Caudate nucleus (tissue), 63 donors: ENCODE measurements at places on chromosomes 2 and 18.

DNA sequence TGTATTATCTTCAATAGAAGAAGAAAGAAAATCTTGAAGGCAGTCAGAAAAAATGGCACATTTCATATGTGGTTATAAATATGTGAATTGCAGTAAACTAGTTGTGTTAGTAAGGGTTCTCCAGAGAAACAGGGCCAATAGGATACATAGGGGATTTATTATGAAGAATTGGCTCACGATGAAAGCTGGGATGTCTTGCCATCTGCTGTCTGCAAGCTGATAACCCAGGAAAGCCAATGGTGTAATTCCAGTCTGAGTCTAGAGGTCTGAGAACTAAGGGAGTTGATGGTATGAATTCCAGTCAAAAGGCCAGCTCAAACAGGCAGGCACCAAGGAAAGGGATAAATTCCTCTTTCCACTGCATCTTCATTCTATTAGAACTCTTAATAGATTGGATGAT is 362.4 kb downstream of the KCNJ3 start:
- DNase-seq = no peak

- DNase-seq = peak; percentile 17
Observed at GRCh38 chr2:177031438-177032180, 181.0 kb upstream of the HNRNPA3 start.

- no peak for DNase-seq
Observed at GRCh38 chr18:9148203-9148552, 11.6 kb downstream of the ANKRD12 start.

DNA sequence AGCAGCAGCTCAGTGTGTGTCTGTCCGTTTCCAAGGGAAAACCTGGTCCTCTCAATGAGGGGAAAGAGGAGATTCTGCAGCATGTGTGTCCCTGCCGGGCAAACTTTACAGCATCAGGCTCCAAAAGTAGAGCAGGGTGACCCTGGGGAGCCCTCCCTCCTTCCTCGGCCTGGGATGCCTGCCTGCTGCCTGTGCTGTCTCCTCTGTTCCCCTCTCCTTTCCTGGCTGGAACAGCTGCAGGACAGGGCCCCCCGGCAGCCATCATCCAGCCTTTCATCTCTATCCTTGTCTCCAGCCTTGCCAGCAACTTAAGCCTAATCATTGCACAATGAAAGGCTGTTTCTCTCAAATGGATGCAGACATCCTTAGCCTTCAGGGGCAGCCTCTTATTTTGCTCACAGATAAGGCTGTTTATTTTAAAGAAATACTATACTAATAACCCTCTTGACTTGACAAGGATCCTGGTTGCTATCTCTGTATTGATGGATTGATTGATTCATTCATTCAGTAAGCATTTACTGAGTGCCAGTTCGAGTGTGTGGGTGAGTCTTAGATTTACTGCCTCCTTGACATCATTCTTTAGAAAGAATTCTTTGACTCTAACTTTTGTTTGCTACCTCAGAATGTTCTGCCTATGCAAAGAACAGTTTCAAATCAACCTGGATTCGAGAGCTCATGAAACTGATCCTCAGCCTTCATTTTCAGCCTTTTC is 40.6 kb upstream of the EDAR start:
- no peak for DNase-seq

GRCh38 chr2:109342930-109343329 is 213.9 kb downstream of the SH3RF3 start:
- DNase-seq = no peak

DNA sequence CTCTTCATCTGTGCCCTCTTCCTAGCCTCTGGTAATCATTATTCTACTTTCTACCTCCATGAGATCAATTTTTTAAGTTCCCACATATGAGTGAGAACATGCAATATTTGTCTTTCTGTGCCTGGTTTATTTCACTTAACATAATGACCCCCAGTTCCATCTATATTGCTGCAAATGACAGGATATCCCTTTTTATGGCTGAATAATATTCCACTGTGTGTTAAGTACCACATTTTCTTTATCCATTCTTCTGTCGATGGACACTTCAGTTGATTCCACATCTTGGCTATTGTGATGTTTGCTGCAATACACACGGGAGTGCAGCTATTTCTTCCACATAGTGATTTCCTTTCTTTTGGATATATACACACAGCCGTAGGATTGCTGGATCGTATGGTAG is 43.9 kb upstream of the CNOT11 start:
- no peak for DNase-seq

DNA sequence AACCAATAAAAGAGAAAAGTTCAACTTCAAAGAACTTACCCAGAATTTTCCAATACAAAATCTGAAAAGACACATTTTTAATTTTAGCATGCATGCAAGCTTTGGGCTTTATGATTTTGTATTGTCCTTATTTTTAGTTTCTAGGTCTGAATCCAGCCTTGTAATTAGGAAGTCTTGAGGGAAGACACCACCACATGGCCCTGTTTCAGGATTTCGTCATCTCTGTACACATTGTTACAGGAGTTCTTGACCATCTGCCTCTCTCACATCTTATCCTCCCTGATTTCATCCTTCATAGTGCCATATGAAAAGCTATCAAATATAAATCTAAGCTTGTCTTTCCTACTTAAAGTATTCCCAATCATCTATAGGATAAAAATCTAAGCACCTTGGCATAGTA is 176.1 kb downstream of the TXNL1 start:
- no peak for DNase-seq

DNA sequence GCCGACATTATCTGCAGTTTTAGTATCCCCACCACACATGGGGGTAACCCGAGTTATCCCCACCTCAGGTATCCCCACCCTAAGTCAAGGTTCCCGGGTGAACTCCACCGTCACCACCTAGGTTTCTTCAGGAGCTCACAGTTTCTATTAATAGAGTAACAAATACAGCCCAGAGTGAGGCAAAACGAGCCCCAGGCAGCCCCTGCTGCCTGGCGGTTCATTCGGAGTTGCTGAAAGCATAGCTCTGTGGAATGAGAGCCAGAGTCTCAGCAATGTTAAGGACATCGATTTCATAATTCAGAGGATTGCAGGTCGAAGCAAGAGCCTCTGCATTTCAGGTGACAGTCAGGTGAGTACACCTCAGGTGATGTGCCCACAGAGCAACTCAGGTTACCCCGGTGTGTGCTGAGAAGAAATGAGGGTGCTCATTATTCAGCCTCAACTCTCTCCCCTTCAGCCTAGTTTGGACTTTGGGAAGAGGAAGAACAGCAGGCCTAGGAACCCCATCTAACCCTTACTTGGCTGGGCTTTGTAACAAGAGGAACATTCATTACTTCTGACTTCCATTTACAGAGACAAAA is 10.7 kb downstream of the SATB2 start:
- DNase-seq = no peak

DNA sequence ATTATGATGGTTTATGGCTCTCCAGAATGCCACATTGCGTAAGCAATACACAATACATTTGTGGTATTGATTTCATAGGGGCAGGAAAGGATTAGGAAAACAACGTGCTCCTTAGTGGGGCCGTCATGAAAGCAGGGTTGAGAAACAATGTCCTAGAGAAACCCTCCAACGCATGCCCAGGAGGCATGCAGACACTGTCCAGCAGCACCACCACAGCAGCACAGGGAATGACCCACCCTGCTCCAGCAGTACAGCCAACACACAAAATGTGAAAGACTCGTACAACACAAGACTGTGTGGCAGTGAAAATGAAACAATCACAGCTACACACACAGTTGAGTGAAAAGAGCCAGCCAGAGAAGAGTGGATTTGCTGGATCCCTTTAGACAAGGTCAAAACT is 66.3 kb downstream of the FAM168B start:
- DNase-seq = no peak

DNA sequence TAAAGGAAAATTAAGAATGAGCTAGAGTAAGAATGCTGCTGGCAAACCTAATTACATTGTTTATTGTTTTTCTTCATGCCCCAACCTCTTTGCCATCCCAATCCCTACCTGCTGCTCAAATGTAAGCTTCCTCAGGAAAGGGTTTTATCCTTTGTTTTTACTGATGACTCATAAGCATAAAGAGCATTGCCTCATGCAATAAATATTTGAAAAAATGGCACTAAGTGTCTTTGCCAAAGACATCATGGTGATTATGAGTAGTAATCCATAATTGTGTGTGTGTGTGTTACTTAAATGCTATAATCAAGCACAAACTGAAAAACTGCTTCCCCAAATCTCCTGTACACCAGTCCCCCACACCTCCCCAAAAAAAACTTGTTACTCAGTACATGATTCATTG is 53.4 kb downstream of the DNER start:
- no peak for DNase-seq

- DNase-seq = no peak
Observed at GRCh38 chr2:209973328-209973727, 29.1 kb upstream of the RPE start.

DNA sequence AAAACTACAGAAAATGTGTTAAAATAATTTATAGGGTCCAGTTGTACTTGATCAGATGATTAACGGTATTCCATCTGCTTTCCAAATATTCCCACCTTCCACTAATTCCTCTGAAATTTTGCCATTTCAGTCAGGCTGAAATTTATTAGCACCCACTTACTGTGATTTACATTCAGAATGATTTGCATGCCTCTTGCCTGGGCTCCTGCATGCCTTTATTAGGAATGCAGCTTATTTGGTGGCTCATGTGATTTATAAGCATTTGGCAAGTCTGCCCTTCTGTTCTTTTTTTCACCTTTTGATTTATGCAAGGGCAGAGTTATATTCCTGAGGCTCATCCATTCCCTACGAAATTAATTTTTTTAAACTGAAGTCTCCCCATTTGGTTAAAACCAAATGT is 1594.5 kb upstream of the PIK3C3 start:
- no peak for DNase-seq

DNA sequence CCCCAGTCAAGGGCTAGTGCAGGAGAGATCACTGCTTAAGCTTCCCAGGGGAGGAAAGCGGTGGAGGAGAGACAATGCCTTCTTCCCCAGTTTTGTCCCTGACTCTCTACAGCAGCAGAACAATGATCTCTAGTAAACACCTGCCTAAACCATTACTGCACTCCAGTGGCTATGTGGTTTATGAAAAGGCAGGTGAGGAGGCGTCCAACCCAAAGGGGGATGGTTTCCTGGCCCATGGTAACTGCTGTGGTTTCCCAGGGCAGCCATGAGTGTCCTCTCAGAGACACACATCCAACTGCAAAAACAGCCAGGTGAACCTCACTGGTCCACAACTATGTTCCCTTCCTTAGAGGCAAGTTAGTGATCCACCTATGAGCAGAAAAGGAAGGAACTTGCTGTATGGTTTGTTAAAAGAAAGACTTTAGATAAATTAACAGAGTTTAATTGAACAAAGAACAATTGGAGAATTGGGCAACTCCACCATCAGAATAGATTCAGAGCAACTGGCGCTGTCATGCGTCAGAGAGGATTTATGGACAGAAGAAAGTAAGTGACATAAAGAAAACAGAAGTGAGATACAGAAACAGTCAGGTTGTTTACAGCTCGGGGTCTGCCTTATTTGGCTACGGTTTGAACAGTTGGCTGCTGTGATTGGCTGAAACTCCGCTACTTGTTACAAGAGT is 4.8 kb upstream of the TTC39C start:
- DNase-seq = no peak

GRCh38 chr2:54648256-54648655 is 75.2 kb upstream of the EML6 start:
- no peak for DNase-seq

DNA sequence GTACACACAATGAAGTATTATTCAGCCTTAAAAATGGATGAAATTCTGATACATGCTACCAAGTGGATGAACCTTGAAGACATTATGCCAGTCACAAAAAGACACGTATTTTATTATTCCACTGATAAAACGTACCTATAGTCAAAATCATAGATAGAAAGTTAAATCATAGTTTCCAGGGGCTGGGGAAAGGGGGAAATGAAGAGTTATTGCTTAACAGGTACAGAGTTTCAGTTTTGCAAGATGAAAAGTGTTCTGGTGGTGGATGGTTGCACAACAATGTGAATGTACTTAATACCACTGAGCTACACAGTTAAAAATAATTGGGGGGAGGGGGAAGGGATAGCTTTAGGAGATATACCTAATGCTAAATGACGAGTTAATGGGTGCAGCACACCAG is 279.0 kb upstream of the STON1 start:
- DNase-seq = no peak

DNA sequence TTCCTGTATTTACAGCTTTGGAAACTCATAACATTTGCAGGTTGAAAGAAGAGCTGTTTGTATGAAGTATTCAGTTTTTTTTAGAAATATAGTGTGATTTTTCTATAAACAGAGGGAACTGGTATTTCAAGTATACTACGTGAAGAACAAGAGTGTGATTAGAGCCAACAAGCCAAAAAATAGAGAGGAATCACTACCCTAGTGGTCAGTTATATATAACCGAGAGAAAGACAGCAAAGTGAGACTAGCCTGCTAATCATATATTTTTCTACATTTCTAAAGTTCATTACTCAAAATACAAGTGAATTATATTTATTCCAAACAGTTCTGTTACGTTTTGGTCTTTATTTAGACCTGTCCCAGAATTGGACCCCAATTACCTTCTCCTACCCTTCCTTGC is 444.8 kb upstream of the NRP2 start:
- DNase-seq = no peak

- no peak for DNase-seq
Observed at GRCh38 chr2:52810460-52810859, 957.1 kb upstream of the CHAC2 start.

DNA sequence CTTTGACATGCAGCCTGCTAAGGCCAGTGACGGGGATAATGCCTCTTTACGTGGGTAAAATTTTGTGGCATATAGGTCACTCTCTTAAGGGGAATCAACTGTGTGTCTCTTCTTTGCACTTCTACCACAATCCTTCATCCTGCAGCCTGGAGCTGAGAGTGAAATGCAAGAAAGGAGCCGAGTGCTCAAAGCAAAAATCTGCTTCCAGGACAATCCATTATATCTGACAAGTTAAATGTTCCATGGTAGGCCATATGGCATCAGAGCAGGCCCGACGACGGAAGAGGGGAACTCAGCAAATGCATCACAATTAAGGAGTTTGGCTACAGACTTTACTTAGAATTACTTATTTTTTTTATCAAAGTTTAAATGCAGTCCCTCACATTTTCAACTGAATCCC is 171.2 kb downstream of the TCF4 start:
- no peak for DNase-seq

DNA sequence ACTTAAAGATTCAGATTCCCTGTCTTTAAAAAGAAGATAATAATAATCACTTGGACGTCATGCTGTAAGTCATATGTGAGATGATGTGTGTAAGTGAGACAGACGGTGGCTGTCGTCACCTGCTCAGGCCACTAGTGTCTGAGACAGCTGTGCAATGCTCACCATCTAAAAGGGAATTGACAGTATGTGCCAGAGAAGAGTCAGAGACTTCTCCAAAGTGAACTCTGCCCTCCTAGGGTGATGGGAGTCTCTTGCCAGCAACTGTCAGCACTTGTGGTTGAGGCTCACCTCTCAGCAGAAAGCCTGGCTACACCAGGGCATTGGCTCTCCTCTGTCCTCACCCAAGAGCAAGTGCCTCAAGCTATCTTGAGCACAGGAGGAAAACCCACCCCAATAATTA is 131.6 kb upstream of the DNAJC10 start:
- no peak for DNase-seq

- no peak for DNase-seq
Observed at GRCh38 chr2:196479350-196479749, 160.2 kb upstream of the CCDC150 start.
